Erythroblast (primary cell): ENCODE measurements at places on chromosomes 16 and 17.

- DNase-seq, result no peak
These were observed 7.6 kb downstream of the CDH16 start for GRCh38 chr16:66911112-66911511.

- DNase-seq, result peak; percentile 58
These were observed 7.9 kb upstream of the MT2A start for GRCh38 chr16:56600398-56600999.

DNA sequence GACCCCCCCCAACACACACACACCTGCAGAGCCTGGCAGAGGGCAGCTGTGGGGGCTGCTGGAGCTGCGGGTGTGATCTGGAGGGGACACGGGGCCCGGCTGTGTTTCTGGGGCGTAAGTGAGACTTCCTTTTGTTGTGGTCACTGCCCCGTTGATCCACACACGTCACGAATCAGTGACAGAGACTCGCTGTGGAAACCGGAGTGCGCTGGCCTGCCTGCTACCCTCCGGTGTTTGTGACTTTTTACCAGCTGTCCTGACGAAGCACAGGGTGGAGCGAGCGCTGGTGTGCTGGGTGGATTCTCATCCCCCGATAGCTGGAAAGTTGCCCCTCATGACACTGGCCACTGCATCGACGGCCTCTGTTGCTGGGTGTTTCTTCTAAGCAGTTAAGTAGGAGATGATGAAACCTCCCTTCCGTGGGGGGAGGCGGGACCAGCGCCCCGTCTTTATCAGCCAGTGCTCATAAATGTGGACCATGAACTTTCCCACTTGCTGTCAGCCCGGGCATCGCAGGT lies 2.3 kb downstream of the METRNL start:
- DNase-seq, result no peak

- no peak for DNase-seq
These were observed 41.5 kb upstream of the CBFA2T3 start for GRCh38 chr16:89018282-89019158.

DNA sequence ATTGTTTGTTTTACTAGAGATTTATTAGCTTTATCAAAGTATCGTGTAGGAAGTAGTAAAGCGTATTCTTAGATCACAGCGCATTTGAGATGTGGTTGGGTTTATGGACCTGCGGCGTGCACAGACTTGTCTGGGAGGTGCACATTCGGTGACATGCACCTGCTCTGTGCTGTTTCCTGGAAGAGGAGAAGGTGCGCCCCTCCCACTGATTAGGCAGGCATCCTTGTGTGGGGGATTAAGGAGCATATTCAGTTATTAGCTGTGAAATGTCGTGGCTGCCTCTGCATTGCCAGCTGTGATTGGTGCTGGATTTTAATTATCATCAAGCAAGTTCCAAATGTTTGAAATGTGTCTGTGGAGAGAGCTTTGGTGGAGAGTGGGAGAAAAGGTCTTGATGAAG lies 903.8 kb upstream of the RBFOX1 start:
- no peak for DNase-seq

DNA sequence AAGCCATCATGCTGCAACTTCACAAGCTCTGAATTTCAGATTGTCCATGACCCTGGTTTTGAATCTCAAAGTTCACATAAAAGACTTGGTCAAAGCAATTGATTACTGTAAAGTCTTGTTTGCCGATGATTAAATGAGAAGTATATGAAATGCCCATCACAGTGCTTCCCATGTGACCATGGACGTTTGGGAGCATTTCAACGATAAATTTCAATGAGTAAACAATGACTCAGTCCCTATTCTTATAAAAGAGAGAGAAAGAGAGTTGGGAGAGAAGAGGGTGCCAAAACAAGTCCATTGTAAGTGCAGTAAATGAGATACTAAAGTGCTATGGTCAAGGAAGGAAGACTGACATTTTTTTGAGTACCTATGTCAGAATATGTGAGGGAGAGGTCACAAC lies 276.9 kb downstream of the SOX9 start:
- DNase-seq, result no peak

DNA sequence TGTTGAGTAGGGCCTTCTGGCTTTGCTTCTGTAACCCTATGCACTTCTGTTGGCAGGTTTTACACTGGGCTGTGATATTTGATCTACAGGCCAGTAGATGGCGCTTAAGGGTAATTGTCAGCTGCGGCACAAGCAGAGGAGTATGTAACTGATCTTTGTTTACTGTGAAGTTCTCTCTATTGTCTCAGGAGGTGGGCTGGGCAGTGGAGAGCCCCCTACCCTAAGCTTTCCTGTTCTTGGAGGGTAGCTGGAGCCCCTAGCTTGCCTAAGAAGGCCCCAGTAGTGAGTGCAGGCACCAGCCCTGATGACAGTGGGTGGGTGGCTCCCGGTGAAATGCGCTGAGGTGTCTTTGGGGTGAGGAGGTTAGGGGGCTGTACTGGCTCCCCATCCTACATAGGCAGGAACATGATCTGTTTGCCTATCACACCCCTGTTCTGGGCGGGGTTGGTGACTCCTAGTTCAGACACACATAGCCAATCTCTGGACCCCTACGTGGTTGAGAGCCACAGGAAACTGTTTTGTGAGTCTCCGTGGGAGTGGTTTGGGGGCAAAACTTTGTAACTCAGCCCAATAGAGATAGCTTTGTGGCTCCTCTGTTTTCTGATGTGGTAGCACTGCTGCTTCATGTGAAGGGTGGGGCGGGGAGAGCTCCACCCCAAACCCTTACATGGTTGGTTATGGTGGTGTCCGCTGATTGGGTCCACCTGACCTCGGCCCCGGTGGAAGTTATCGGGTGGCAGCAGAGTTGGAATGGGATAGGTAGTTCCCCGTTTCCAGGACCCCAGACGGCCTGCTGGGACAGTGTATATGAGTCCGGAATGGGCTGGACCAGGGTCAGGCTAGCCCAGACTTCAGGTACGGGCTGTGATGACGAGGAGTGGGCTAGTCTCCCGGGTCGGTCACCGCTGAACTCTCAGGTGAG lies 60.4 kb downstream of the SLFN11 start:
- DNase-seq, result peak; percentile 80

- DNase-seq, result peak; percentile 59
These were observed 79.8 kb upstream of the TBC1D3K start for GRCh38 chr17:37844158-37844976.
